ENCODE measurements at places on chromosomes 6 and 20. TPM values are rescaled to one million over a fixed set of nuclear protein-coding genes. Genes with fewer than 3 reads are reported as not detected.

EYA4 gene
- 10.0 TPM for total RNA-seq

POM121L2 gene
- not detected for total RNA-seq

EYA2 gene
- total RNA-seq = 2.2 TPM

BPIFB3 gene
- total RNA-seq = not detected

SPAG4 gene
- 4.3 TPM for total RNA-seq

HCK gene
- 0.06 TPM for total RNA-seq

SULF2 gene
- 22.8 TPM for total RNA-seq

TGM2 gene
- total RNA-seq = 478 TPM

ANKRD66 gene
- not detected for total RNA-seq

GPX5 gene
- not detected for total RNA-seq

SPTLC3 gene
- total RNA-seq = not detected

RBM24 gene
- total RNA-seq = 9.3 TPM

BMP6 gene
- 18.8 TPM for total RNA-seq

RNF144B gene
- 0.31 TPM for total RNA-seq

SDHAF4 gene
- 3.9 TPM for total RNA-seq

FOXF2 gene
- total RNA-seq = 21.7 TPM

DEFB124 gene
- total RNA-seq = not detected

MOG gene
- total RNA-seq = not detected

FERMT1 gene
- total RNA-seq = 13.4 TPM

SNAP25 gene
- total RNA-seq = 18.9 TPM

CLDN20 gene
- total RNA-seq = not detected

RAE1 gene
- 61.4 TPM for total RNA-seq

BIRC7 gene
- total RNA-seq = 1.7 TPM

ACTL10 gene
- total RNA-seq = not detected

SIRT5 gene
- 3.7 TPM for total RNA-seq

HUS1B gene
- 0.38 TPM for total RNA-seq

IL22RA2 gene
- not detected for total RNA-seq

MUC21 gene
- not detected for total RNA-seq

HDDC2 gene
- 90.0 TPM for total RNA-seq

TRIM15 gene
- total RNA-seq = not detected

MUC22 gene
- not detected for total RNA-seq

TAB2 gene
- 28.7 TPM for total RNA-seq

NFATC2 gene
- 8.5 TPM for total RNA-seq

FILIP1 gene
- 0.30 TPM for total RNA-seq

ADAM33 gene
- not detected for total RNA-seq

NKX2-2 gene
- not detected for total RNA-seq

ADGRB3 gene
- not detected for total RNA-seq

HTR1E gene
- not detected for total RNA-seq

TAF4 gene
- 19.3 TPM for total RNA-seq

KCNK16 gene
- total RNA-seq = not detected

AIF1 gene
- total RNA-seq = not detected

POU3F2 gene
- not detected for total RNA-seq

PKHD1 gene
- not detected for total RNA-seq

NR2E1 gene
- not detected for total RNA-seq

SLC12A5 gene
- 14.0 TPM for total RNA-seq

SLC32A1 gene
- not detected for total RNA-seq

PRRT1 gene
- total RNA-seq = 0.41 TPM

BANF2 gene
- not detected for total RNA-seq

NKX2-4 gene
- total RNA-seq = not detected

IMPG1 gene
- total RNA-seq = not detected

C20orf144 gene
- total RNA-seq = 0.07 TPM

TREM1 gene
- total RNA-seq = 0.32 TPM

TPBG gene
- total RNA-seq = 37.2 TPM

MUCL3 gene
- total RNA-seq = 0.09 TPM

FAM217B gene
- total RNA-seq = 6.1 TPM

CDSN gene
- not detected for total RNA-seq

PGC gene
- total RNA-seq = not detected

ENPP5 gene
- total RNA-seq = not detected
